ENCODE measurements at places on chromosomes 16 and 17. TPM values are rescaled to one million over a fixed set of nuclear protein-coding genes. Genes with fewer than 3 reads are reported as not detected.

The FBXL16 gene
- 2.0 TPM for total RNA-seq

The C1QTNF8 gene
- not detected for total RNA-seq

The PGAP3 gene
- total RNA-seq, result 3.9 TPM

The SLFN13 gene
- 2.7 TPM for total RNA-seq

The EME1 gene
- 2.1 TPM for total RNA-seq

The RNF213 gene
- total RNA-seq, result 25.2 TPM

The CA5A gene
- total RNA-seq, result not detected

The CNGB1 gene
- 2.7 TPM for total RNA-seq

The NPTX1 gene
- 0.08 TPM for total RNA-seq

The DNAI2 gene
- not detected for total RNA-seq
